ENCODE measurements at places on chromosomes 2 and 18.

- DNase-seq: no peak
Observed at GRCh38 chr2:102520801-102521200, 47.8 kb downstream of the SLC9A4 start.

DNA sequence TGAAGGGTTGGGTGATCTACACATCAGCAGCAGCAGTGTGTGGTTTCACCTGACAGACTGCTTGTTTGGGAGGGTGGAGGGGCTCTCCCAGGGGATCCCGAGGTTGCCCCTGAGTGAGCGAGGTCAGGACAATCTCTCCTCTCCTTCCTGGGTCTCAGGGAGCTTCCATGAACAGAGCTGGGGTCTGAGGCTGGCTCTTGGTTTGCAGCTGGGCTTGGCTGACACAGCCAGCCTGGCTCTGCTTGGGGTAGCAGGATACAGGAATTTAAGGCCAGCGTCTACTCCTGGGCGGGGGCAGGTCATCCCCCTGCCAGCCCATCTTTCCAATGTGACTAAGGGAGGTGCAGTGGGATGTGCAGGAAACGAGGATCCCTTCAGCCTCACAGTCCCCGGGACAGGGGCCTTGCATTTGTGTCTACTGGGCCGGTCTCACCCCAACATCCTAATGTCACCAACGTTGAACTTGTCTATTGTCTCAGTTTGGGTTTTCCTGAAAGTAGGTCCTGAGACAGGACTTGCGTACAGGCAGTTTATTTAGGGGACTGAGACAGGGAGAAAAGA is 262.6 kb upstream of the HDAC4 start:
- DNase-seq: no peak

DNA sequence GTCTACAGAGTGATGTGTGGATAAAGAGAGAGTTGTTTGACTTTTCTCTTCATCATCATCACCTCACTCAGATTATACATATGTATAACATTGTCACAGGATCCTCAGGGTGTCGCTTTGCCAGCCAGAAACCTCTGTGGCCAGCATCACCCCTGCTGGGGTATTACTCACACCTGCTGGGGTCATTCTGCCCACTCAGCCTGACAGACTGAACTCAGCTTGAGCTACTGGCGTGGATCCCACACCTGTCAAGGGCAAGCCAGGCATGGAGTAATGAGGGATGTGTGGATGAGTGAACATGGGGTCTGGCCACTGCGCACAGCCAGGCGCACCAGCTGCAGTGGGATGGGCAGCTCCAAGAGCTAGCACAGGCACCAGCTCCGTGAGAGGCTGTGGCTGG is 870.6 kb downstream of the CBLN2 start:
- DNase-seq: no peak

- DNase-seq: peak; percentile 70
Observed at GRCh38 chr2:239735131-239735828, 289.9 kb downstream of the NDUFA10 start.

GRCh38 chr2:142868229-142868762 is 9.2 kb upstream of the KYNU start:
- DNase-seq: no peak

- peak; percentile 2 for DNase-seq
Observed at GRCh38 chr2:21042958-21043743, 722 bp downstream of the APOB start.

DNA sequence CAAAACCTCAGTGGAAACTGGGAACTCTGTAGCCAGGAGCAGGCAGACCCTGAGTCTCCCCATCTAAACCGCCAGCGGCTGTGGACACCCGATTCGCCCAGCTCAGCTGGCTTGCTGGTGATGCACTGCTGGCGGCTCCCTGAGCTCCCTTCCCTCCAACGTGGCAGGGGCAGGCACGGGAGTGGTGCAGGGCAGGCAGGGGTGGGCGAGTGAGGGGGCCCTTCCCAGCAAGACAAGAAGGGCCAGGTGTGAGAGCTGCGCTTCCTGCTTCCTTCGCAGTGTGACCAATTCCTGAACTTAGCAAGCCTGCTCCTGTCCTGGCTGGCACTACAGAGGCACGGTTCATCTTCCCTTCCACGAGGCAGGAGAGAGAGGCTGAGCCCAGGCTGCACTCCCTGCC is 12.3 kb upstream of the SEMA4C start:
- no peak for DNase-seq

GRCh38 chr2:217625557-217626169 is 377.1 kb downstream of the TNS1 start:
- DNase-seq: no peak

GRCh38 chr18:61738488-61738887 is 154.3 kb downstream of the RNF152 start:
- DNase-seq: no peak

DNA sequence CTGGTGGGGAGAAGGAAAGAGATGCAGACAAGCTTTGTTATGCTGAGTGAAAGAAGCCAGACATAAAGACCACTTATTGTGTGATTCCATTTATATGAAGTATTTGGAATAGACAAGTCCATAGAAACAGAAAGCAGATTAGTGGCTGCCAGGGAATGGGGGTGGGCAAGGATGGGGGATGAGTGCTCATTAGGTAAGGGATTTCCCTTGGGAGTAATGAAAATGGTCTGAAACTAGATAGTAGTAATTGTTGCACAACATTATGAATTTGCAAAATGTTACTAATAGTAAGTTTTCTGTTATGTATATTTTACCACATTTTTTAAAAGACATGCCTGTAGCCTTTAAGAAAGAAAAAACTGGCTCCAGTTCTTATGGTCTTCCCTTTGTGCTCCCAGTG is 154.9 kb downstream of the LNPK start:
- no peak for DNase-seq

DNA sequence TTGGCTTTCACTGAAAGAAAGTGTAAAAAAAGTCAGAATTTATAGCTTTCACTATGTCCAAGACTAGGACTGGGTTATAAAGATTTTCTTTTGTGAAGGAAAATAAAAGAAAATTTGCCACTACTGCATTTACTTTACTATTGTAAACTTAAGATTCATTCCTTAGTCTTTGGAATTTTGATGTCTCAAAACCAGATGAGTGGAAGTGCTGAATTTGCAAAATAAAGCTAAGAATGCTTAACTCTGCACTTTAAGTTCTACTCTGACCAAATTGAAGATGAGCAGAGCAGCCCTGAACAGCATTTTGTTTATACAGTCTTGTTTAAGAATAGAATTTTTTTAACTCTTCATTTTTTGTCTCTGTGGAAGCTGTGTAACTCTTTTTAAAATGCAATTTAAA is 102.4 kb downstream of the ICA1L start:
- DNase-seq: no peak

DNA sequence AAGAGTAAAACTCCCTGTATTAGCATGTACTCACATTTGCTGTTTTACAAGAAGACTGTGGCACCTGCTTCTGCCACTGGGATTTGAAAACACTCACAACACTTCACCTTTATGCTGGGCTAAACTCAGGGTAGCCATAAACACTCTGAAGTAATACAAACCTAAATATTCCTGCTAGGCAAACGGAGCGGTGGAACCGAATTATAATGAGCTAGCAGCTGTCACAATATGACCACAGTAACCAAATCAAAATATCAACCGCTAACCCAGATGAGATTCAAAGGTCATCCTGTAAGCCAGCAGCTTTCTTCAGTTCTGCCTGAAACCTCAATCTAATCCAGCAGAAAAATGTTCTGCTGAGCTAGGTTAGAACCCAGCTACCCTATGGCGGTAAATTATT is 132.1 kb downstream of the TCF4 start:
- DNase-seq: no peak

DNA sequence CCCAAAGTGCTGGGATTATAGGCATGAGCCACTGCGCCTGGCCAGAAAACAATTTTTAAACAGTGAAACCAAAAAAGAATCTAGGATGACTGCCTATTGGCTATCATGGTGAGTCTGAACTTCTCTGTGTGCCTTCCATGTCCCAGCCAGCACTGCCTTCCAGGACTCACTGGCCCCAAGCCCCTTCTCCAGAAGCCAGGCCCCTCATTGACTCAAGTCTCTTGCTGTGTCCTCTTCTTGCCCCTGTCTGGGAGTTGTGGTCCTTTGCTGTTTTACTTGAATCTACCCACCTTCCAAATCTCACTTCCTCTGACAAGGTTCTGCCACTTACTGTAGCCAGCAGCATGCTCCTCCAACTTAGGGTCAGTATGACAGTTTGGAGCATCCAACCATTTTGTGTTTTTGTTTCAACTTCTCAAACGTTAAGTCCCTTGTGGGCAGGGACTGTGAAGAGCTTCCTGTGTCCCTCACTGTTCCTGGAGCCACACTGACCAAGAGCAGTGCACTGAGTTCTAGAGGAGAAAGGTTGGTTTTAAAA is 41.7 kb downstream of the ST3GAL5 start:
- DNase-seq: no peak

DNA sequence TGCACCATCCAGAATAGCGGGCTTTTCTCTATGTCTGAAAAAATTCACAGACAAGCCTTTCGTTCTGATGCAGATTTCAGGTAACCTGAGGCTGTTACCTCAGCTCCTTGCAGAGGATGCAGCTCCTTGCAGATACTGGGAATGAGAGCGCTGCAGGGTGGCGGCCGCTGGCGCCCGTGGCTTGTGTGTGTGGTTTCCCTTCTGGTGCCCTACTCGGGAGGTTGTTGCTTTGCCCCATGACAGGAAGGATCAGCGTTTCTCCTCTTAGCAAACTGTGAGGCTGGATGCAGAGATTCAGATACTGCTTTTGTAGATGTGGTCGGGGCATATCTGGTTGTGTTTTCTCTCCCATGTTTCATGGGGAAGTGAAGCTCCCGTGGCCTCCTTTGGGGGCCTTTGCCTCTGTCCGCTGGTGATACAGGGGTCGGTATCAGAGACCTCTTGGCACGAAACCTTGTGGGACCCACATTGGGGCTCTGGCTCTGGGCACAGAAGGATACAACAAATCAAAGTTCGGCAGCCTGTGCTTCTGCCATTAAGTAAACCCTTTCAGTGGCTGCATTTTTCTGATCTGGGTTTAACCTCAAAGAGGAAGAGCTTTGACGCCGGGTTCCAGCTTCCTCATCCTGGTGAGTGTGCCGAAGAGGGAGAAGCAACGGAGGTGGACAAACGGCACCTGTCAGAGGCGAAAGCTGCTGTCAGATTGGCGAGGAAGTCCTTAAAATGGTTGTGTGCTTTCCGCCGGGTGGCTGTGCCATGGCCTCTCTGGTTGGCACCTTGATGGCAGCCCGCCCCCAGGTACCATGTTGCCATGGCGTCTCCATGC is 127.8 kb downstream of the MBP start:
- no peak for DNase-seq

- DNase-seq: no peak
Observed at GRCh38 chr18:76889091-76889699, 66.8 kb downstream of the ZNF236 start.

DNA sequence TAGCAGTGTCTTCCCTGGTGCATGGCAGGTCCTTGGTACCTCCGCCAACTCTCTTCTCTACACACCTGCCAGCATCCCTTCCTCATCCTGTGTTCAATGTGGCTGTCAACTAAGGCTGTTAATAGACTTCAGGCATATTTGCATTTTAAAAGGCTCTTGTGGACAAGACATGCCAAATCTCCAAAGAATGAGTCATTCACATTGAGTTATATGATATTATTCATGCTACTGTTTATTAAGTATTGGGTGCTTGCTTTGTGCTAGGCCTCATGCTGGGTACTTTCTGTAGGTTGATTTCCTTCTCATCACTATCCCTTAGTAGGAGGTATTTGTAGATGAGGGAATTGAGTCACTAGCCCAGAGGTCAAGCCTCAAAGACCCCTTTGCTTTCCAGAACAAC is 5.2 kb downstream of the MYO1B start:
- no peak for DNase-seq

GRCh38 chr18:62720766-62721613 is 5.6 kb downstream of the PHLPP1 start:
- no peak for DNase-seq

- DNase-seq: no peak
Observed at GRCh38 chr2:147294825-147295392, 549.9 kb upstream of the ACVR2A start.

DNA sequence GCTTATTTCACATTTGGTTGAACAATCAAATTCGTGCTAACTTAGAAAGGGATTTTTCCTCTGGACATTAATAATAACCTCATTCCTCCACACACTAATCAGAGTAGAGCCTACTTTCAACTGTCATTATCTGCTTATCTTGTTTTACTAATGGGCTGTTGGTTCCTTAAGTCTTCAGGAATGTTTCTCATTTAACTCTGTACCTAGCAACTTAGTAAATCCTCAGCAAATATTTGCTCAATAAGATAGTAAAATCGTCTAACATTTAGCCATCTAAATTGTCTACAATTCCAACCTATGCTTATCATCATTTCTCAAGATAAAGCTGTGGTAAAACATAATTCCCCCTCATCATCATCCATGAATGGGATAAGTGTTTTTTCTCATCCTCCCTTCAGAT is 98.1 kb downstream of the CDH2 start:
- DNase-seq: no peak

- no peak for DNase-seq
Observed at GRCh38 chr2:27306136-27306535, 2.1 kb downstream of the UCN start.

- no peak for DNase-seq
Observed at GRCh38 chr2:85577063-85577385, 362 bp upstream of the VAMP8 start.

- DNase-seq: no peak
Observed at GRCh38 chr18:74264303-74265020, 27.3 kb downstream of the CYB5A start.

DNA sequence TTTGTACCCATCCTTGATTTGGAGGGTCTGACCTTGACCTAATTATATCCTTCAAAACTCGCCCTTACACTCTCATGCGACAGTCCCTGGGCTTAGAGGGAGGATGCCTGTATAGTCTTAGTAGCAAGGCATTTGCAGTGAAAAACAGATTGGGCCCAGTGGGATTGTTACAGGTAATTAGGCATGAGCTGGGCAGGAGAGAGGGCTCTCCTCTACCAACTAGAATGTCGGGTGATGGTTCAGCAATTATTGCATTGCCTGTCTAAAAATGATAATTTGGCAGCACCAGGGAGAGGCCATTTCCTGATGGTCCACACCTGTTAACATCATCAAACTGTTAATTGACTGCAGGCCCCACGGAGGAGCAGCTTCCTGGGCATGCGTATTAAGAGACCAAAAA is 32.4 kb downstream of the COMMD1 start:
- no peak for DNase-seq

DNA sequence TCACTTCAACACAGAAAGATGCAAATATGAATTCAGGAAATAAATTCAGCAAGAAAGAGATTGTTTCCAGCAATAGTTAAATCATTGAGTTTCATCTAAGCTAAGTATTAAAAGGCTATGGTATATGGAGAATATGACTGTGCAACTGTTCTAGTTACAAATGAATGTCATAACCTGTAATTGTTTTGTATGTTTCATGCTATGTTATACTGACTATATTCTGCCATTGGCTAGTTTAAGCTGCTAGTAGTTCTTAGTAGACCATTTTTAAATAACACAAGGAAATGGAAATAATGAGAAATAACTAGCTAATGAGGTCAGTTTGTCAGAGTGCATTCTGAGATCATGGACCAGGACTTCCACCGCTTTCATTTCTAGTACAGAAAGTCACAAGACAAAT is 1154.9 kb upstream of the TMEFF2 start:
- no peak for DNase-seq

GRCh38 chr2:143229952-143230351 is 100.7 kb downstream of the ARHGAP15 start:
- no peak for DNase-seq

Data from amygdala (tissue), 56 donors.